Activated B cell treated with CpG ODN at 0.5 μM for 24 hours (primary cell): ENCODE measurements at places on chromosomes 2 and 18. TPM values are rescaled to one million over a fixed set of nuclear protein-coding genes. Genes with fewer than 3 reads are reported as not detected.

DNA sequence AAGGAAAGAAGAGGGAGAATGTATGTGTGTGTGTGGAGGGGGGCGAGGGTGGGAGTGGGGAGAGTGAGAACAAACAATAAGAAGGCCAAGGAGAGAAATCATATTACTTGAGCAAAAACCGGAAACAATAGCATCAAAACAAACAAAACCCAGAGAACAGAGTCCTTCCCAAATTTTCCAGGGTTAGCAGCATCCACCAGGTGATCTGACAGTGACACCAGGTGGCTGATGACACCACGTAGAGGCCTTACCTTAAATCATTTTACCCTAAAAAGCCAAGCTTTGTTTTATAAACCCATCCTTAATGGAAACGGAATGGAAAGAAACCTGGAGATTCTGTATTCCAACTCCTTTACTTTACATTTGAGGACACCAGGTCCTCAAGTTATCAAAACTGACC lies 42.9 kb downstream of the CDCA7 start:
- DNase-seq = no peak

DNA sequence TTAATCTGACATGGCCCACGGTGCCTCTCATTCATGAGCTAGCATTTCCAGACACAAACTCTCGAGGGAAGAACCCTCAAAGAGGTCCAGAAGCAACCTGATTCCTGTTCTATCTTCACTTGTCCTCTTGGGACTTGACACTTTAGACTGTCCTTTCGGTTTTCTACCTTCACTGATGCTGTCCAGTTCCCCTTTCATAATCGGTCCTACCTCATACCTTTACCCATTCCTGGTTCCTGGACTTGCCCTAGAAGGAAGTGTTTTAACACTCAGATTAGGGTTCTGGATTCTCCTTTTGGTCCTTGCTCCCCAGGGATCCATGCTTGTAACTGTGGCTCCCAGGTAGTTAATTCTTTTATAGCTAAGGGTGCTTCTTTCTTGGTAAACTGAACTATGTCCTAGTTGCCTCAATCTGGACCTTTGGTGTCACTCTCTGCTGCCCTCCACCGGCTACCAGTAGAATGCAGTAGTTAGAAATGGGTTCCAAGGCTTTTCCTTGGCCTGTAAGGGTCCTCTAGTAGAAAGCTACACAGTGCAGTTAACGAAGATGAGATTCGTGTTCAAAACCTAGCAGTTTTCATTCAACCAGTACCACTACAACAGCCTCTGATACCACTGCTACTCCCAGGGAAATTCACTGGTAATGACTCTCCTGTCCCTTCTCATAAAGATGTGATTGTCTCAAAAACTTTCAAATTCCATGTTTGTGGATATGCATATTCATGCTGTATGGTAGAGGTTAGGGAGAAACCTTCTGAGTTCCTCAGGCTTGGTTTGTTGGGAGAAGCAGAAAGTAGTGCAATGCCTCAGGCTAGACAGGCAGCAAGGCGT lies 178.1 kb upstream of the CYP26B1 start:
- DNase-seq = no peak

- DNase-seq = no peak
These were observed 35.2 kb downstream of the TMEM163 start for GRCh38 chr2:134683561-134684112.

GRCh38 chr2:238302087-238302486 lies 13.7 kb upstream of the PER2 start:
- no peak for DNase-seq

- DNase-seq = no peak
These were observed 83.3 kb upstream of the UXS1 start for GRCh38 chr2:106277426-106277825.

ATG4B gene
- 92.6 and 101 TPM in 2 replicates for total RNA-seq

GRCh38 chr2:218387369-218388194 lies 5.5 kb downstream of the SLC11A1 start:
- no peak for DNase-seq

DNA sequence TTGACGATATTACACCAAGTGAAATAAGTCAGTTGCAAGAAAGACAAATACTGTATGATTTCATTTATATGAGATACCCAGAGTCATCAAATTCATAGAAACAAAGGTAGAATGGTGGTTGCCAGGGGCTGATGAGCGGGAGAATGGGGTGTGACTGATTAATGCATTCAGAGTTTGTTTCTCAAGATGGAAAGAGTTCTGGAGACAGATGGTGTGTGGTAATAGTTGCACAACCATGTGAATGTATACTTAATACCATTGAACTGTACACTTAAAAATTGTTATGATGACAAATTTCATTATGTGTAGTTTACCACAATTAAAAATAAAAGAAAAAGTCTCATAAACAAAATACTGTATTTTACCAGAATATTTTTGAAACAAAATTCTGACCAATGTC lies 117.3 kb downstream of the PIGN start:
- no peak for DNase-seq

GRCh38 chr18:3015204-3015592 lies 2.3 kb upstream of the LPIN2 start:
- DNase-seq = no peak

DNA sequence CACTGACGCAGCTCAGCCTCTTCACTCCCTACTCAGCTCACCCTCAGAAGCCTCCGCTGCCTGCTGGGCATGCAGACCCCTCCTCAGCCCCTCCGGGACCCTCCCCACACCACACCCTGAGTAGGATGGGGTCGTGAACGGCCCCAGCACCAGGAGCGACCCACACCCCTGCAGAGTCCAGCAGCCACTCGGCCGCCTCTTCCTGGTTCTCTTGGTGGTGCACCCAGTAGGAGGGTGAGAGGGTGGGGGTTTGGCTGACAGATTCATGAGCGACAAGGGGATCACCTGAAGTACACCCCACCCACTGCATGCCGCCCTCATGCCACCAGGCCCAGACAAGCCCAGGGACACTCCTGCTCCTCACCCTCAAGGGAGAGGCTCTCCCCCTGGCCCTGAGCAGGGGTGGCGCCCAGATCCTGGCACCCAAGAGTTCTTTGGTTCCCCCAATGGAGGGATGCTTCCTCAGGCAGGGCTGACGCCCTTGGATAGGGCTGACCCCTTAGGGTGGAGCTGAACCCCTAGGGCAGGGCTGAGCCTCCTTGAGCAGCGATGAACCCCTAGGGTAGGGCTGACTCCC lies 76.6 kb upstream of the GPC1 start:
- DNase-seq = no peak

MIB1 gene
- 21.6 and 22.6 TPM in 2 replicates for total RNA-seq

DNA sequence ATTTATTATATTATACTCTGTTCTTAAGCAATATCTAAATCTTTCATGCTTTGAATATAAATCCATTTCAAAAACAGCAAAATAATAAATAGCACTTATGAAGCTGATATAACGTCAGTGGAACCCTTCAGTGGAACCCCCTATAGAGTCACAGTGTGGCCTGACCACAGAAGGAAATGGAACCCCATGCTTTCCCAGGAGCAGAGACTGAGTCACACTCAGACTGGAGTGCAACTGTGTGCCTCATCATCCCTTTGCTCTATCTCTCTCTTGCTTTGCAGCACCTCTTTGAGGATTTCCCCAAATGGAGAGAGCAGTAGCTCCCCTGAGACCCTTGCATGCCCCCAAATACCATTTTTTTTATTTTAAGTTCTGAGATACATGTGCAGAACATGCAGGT lies 13.1 kb downstream of the NXPH2 start:
- DNase-seq = no peak

DNA sequence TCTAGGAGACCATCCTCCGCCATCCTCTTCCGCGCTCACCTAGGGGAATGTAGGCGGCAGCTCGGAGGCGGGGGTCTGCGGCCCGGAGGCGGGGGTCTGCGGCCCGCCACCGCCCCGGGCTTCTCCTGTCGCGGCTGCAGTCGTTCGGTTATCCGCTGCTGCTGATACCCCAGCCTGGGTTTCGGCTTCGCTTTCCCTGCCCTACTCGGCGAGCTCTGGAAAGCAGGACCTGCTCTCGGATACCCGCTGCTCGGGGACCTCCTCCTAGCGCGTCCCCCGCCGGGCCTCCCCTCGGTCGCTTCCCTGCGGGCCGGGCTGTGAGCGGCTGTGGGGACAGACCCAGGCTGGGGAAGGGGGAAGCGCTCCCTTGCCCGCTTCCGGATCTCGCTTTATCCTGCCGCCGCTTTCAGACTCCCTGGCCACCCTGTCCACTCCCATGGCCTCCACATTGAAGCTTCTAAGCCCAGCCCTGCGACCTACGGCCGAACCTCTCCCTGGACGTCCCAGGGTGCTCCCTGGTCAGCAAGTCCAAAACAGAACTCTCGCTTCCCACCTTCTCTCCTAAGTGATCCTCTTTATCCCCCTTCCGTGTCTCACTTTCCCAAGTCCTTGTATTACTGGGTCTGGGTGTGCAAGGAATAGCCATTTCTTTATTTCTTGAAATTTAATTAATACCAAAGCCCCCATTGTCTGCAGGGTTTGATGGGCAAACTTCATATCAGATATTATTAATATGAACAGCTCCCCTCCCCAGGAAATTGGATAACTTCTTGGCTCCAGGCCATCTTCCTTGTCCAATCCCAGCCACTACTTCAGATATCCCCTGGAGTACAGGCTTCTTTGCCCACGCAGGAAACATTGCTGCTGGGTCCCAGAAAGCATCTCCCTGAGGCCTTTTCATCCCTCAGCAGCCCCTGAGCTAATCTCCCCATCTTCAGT lies 769 bp downstream of the FKBP1B start:
- peak; percentile 24 for DNase-seq

HOXD9 gene
- not detected in 2 replicates for total RNA-seq

- DNase-seq = no peak
These were observed 18.5 kb downstream of the GKN1 start for GRCh38 chr2:68992933-68993332.

DNA sequence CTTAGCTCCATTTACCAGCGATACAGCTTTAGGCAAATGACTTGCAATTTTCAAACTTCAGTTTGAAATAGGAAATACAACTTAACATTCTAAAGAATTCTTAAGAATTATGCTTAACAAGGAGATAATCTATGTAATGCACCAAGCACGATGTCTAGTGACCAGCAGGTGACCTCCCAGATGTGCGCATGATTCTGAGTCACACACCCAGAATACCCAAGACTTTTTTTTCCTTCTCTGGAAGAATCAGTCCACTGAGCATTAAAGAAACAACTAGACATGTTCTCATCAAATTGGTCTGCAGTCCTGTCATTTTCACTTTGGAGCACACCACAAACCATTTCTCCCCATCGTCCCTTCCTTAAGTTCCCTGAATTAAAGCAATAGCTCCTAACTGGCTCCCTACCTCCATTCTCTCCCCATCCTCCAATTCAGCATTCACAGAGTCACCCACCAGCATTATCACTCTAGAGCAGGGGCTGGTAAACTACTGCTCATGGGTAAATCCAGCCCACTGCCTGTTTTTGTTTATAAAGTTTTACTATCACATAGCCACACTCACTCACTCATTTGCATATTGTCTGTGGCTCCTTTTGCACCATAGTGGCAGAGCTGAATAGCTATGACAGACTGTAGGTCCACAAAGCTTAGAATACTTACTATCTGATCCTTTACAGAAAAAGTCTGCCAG lies 13.2 kb downstream of the EVA1A start:
- no peak for DNase-seq

ARMC9 gene
- 9.0 and 9.5 TPM in 2 replicates for total RNA-seq

IL1F10 gene
- not detected in 2 replicates for total RNA-seq

CYP27C1 gene
- not detected in 2 replicates for total RNA-seq

RGPD3 gene
- 0.27 and 0.35 TPM in 2 replicates for total RNA-seq

DNA sequence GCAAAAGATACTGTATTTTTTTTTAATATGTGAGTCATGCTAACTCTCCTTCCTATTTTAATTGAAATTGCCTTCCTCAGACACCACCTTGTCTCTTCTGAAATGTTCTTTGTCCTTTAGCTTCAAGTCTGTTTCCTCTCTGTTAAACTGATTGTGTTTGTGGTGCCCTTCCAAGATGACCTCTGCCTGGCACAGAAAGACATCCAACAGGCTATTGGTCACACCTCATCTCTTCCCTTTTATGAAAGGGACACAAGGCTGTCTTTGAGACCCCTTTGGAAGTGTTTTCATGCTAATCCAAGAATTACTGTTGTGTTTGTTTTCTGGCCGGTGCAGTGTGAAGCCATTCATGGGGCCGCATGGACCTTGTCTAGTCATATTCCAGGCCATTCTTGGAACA lies 94.0 kb upstream of the PIK3C3 start:
- DNase-seq = no peak

DNA sequence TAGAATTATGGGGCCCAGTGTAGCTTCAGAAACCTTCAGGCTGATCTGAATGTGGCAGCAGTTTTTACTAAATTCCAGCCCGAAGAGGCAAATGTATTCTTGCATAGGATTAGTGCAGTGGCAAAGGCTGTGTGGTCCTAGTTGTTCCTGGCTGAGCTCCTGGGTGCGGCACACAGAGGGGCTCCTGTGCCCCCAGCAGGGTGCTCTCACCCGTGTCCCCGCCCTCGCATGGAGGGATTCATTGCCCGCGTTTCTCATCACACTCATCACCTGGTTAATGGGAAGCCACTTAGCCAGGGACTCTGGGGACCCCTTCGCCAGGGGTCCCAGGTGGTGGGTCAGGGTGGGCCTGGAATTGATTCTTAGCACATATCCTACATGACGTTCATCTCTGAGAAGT lies 3.9 kb downstream of the KCNG2 start:
- DNase-seq = no peak
